Activated CD4-positive, alpha-beta T cell treated with anti-CD3 and anti-CD28 coated beads for 24 hours (primary cell): ENCODE measurements at places on chromosomes 6 and 20.

DNA sequence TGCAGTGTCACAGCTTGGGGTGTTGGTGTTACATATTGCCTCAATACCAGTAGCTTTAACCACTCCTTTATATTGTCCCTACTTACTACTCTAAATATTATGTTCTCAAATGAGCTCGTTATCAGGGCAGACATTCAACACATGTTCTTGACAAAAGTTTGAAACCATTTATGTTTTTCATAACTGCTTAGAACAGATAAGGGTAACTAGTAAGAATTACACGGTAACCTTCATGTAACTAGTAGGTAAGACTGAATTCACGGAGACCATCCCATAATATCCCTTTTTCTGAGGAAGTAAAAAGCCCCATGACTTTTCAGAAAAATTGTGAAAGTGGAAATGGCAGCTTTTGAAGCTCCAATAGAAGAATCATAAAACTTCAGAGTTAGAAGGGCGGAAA, 59.6 kb upstream of the CENPW start:
- DNase-seq = no peak

- DNase-seq = no peak
Measured at GRCh38 chr6:53866226-53866625, 71.4 kb downstream of the LRRC1 start.

GRCh38 chr6:148027201-148027600, 315.4 kb upstream of the SASH1 start:
- no peak for DNase-seq

DNA sequence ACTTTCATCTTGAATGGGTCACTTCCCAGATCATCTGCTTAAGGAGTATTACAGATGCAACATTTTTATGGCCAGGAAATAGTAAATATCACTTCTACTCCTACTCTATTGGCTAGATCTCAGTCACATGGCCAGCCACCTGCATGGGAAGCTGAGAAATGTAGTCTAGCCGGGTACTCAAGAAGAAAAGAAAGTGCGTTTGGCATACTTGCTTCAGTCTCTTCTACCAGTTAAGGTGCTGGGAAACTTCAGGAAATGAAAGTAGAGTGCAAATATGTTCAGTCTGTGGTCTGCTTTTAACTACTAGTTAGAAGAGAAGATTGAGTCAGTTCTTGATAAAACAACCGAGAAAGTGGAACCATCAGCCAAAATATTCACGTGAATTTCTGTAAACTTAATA, 129.2 kb downstream of the PDSS2 start:
- no peak for DNase-seq

DNA sequence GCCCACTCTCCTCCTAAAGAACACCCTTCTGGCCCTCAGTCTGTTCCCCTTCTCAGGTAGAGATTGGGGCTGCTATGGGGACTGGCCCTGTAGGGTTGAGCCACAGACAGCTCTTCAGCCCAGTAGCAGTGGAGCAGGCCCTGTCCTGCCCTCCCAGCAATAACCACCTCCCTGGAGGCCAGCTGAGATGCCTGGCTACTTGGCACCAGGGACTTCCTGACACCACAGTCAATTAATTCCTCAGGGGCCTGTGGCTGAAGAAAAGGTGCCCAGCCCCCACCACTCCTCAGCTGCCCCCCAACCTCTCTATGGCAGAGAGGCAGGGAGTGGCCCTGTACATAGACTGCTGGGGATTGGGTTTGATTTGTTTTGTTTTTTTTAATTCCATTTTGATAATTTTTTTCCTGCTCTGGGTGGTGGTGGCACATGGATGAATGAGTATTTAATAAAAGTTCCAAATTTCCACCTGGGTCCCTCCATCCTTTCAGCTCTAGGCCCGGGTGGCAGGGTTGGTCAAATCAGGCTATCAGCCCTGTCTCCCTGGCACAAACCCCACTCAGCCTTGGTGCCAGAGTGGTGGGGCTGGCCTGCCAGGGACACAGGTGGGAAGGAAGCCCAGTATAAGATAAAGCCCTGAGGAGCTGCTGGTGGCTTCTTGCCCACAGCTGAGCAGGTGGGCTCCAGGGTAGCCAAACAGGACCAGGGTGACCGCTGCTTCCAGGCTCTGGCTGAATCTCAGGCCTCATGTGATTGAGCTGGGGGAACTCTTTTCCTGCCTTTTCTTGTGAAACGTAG, 1.9 kb upstream of the DEF6 start:
- DNase-seq = no peak

- DNase-seq = no peak
Measured at GRCh38 chr6:26555505-26556262, 17.5 kb downstream of the HMGN4 start.

GRCh38 chr6:116971959-116972358, 94.9 kb downstream of the RFX6 start:
- no peak for DNase-seq

GRCh38 chr6:128518434-128519131, 1.8 kb downstream of the PTPRK start:
- no peak for DNase-seq

GRCh38 chr6:65999288-65999791, 292.3 kb upstream of the EYS start:
- no peak for DNase-seq

DNA sequence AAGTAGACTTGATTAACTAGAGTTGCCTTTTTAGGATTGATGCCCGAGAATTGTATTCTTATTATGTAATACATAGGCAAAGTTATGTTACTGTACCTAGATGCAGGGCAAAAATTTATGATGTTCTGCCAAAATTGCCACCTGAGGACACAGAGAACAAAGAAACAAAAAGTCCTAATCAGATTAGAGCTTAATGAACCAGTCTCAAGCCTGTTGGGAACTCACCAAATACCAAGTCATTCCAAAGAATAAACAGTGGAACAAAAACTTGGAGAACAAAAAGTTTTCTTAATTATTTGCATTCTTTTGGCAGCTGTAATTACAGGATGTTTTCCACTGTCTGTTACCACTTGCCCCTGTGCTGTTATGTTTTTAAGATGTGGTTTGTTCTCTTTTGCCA, 154.7 kb upstream of the SGK1 start:
- DNase-seq = no peak

- no peak for DNase-seq
Measured at GRCh38 chr6:143482593-143482992, 28.9 kb downstream of the FUCA2 start.

- DNase-seq = no peak
Measured at GRCh38 chr6:170106906-170107525, 183.9 kb downstream of the DLL1 start.

DNA sequence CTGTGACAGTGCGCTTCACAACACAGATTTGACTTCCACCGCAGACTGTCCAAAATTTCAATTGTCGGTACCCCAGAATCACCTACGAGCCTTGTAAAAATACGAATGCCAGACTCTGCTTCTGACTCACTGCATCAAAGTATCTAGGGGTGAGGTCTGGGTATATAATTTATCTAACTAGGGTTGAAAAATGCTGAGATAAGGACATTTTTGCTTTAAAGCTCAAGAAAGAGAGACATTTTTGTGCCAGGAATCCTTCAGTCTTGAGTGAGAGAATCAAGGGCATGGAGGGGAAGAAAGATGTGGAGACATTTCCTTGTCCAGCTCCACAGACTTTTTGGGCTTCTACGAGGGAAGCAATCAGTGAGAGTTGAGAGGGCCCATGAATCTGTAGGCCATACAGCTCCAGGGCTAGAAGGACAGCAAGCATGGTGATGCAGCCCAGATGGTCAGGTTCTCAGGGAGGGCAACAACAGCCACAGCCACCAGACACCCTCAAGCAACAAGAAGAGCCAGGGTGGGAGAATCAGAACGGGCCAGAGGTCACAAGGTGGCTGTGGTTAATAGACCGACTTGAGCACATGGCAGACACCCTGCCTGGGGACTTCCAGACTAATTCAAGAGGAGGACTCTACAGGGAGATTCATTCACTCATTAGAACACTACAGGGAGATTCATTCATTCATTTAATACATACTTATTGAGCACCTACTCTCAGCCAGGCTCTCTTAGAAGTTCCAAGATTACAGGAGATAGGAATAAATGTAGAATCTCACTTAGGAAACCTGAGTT, 211.1 kb upstream of the PRDM1 start:
- no peak for DNase-seq

GRCh38 chr6:31610968-31611367, 4.1 kb upstream of the AIF1 start:
- no peak for DNase-seq

GRCh38 chr20:16479666-16480065, 93.6 kb downstream of the KIF16B start:
- DNase-seq = no peak

DNA sequence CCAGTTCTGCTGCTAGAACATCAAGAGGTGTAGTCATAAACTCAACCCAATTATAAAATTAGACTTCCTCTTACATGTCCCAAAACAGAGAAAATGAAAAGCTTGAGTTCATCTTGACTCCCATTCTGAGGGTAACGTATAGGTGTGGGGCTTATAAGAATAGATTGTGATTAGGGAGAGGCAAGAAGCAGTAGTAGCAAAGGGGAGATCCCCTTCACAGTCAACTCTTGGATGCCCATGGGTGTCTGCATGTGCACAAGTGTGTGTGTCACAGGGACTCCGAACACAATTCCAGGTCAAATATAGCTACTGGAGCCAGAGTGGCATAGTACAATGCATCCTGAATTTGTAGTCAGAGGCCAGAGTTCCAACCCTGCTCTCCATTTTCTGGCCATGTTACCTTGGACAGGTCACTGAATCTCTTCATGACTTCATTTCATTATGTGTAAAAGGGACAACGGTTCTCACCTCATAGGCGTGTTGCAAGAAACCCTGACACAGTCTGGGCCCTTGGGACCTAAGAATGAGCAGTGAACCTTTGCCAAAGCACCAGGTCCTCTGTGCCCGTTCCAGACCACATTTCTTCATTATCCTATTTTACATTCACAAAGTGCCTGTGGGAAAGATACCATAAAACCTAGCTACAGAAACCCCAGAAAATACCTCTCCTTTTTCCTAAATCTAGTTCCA, 11.8 kb downstream of the GSTA4 start:
- no peak for DNase-seq

DNA sequence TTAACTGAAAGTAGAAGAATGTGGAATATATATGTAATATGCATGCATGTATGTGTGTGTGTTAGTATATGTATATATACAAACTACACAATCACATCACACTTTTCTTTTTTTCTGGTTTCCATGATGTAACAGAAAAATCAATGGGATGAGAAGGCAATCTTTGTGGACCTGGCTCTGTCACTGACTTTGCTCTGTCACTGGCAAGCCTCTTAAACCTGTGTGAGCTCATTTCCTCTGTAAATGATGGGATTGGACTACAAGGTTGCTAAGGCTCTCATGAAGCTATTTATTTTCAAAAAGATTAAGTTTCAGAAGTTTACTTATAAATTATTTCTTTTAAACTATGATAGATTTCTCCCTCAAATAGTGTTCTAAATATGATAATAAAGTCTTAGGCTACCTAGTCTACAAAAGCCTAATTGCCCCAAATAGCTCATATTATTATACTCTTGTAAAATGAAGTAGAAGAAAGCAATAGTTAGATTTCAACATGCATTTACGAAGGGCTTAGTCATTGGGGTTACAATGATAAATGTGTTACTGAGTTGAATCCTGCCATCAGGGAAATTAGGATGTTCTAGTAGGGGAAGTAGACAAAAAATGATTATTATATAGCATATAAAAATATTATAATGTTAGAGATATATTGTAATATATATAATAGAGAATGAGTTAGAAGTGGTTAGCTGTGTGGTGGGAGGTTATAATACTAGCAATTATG, 129.3 kb downstream of the AFG1L start:
- DNase-seq = no peak

DNA sequence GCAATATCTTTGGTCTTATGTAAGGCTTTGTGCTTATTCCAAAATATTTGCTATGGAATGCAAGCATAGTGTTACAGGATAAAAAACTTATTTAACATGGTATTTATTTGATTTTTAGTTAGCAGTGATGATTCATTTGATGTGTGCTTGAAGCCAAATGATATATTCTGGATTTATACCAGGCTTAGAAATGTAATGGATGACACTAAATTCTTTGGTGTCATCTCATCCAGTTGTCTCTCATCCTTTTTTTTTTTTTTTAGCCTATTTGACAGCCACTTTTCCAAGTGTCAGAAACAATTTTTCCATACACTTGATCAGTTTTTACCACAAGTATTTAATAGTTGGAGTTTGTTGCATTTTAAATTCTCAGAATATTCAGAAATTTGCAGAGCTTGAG, 515.3 kb downstream of the CDKAL1 start:
- DNase-seq = no peak

- DNase-seq = no peak
Measured at GRCh38 chr6:22437665-22438064, 131.7 kb upstream of the HDGFL1 start.

GRCh38 chr6:4677011-4677750, 99.0 kb upstream of the CDYL start:
- DNase-seq = no peak

DNA sequence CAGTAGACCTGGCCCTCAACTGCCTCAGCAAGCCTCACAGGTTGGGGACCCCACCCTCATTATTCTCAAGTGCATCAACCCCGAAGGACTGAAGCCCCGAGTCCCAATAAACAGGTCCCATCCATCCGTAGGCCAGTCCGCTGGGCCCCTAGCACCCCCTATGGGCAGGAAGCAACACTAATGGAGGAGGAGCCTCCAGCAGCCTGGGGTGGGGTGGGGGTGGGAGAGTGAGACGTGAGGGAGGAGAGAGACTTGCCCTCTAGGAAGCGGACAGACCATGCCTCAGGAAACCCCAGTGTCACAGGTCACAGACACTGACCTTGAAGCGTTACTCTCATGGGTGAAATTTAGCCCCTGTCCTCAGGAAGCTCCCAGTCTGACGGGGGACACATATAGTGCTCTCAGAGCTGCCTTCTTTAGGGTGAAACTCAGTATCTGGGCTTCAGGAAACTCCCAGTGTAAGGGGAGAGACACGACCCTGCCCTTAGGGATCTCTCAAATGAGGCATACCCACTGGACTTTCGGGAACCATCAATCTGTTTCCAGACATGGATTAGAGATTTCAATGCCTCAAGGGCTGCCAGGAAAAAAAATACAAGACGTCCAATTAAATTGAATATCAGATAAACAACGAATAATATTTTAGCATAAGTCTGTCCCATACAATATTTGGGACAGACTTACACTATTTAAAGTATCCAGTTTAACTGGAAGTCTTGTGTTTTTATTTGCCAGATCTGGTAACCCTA, 125.8 kb downstream of the MRPL14 start:
- no peak for DNase-seq

- no peak for DNase-seq
Measured at GRCh38 chr6:150452428-150453243, 83.8 kb downstream of the IYD start.

GRCh38 chr6:3072798-3073197, 4.5 kb downstream of the RIPK1 start:
- DNase-seq = no peak

- no peak for DNase-seq
Measured at GRCh38 chr6:158737710-158738615, 81.2 kb downstream of the EZR start.
